Esophagus mucosa (tissue), 1 donor: ENCODE measurements at places on chromosomes 1 and 21. TPM values are rescaled to one million over a fixed set of nuclear protein-coding genes. Genes with fewer than 3 reads are reported as not detected.

The OR14K1 gene
- not detected for total RNA-seq

GRCh38 chr1:1620433-1621139 lies 5.3 kb downstream of the MIB2 start:
- no peak for ATAC-seq

The SLAMF1 gene
- 0.36 TPM for total RNA-seq

The CFAP410 gene
- total RNA-seq = 7.1 TPM

DNA sequence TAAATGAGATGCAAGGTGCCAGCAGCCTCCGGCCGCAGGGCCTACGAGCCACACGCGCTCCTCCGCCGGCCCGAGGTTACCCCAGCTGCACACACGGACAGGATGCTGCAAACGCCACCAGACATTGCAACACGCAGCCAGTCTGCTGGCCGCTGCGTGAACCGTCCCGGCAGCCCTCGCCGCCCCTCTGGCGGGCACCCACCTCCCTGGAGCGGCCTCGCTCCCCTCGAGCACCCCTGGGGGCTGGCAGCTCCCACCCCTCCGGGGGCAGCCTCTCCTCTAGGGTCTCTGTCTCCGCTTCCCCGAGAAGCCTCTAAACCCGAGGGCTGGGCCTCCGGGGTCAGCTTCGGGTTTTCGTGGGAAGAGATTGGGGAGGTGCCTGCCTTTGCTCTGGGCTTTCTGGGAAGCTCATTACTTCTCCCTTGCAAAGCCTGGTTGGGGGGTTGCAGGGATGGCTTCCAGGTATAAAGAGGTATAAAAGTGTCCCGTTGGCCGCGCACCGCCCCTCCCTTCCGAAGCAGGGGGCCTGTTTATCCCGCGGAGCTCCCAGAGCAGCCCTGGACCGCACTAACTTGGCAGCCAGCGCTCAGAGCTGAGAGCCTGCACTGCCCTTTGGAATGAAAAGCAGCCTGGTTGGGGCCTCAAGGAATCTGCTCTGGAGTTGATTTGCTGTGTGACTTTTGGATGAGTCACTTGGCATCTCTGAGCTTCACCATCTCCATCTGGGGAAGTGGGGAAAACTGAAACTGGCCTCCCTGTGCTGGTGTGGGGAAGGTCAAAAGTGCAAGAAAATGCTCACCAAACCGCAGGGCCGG lies 21.8 kb downstream of the DHRS3 start:
- peak; percentile 83 for ATAC-seq

GRCh38 chr21:30408782-30409494 lies 13.1 kb downstream of the KRTAP13-1 start:
- peak; percentile 62 for ATAC-seq

DNA sequence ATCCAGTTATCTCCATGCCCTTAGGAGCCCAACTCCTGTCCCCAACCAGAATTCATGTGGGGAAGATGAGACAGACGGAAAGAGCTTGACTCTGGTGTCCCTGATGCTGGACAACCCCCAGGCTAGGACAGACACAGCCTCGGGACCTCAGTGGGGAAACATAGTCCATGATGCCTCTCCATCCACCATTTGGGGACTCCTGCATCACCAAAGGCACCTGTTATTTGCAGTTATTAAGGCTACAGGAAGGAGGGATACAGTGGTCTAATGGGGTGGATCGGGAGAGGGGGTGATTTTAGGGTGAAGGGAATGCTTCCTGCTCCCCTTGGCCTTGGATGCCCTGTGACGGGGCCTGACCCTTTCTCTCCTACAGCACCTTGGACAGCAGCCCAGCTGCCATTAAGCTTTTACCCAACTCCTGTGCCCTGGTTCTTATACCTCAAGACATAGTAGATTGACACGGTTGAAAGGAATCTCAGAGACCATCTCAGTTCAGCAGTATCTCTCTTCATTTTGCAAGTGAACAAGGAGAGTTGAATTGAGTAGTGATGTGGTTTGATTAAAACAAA lies 111.6 kb downstream of the MATN1 start:
- no peak for ATAC-seq

- no peak for ATAC-seq
Measured at GRCh38 chr1:116956378-116956777, 45.2 kb upstream of the CD101 start.

The ACOT11 gene
- 16.1 TPM for total RNA-seq

The MMP23B gene
- total RNA-seq = 0.92 TPM

The ADCY10 gene
- not detected for total RNA-seq

The KRTAP10-3 gene
- total RNA-seq = not detected

The PARP1 gene
- total RNA-seq = 55.2 TPM

- no peak for ATAC-seq
Measured at GRCh38 chr1:118960026-118960561, 28.0 kb downstream of the TBX15 start.

- no peak for ATAC-seq
Measured at GRCh38 chr1:161858271-161858670, 92.2 kb downstream of the ATF6 start.

- peak; percentile 64 for ATAC-seq
Measured at GRCh38 chr1:58814251-58815068, 30.6 kb upstream of the JUN start.

GRCh38 chr1:109516872-109517271 lies 7.3 kb upstream of the AMIGO1 start:
- ATAC-seq = no peak

The SH3D21 gene
- 9.2 TPM for total RNA-seq

DNA sequence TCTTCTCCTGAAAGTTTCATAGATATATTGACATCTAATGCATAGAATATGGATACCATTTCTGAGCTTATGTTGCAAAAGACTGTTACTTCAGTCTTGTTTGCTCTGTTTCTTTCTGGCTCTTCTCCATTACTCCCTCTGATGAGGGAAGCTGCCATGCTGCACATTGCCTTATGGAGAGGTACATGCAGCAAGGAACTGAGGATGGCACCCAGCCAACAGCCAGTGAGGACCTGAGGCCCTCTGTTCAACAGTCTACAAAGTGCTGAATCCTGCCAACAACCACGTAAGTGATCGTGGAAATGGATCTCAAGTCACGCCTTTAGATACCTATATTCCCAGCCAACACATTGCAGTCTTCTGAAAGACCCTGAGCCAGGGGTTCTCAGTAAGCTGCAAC lies 66.6 kb upstream of the ADAMTS5 start:
- ATAC-seq = no peak

The LRRC71 gene
- total RNA-seq = not detected

DNA sequence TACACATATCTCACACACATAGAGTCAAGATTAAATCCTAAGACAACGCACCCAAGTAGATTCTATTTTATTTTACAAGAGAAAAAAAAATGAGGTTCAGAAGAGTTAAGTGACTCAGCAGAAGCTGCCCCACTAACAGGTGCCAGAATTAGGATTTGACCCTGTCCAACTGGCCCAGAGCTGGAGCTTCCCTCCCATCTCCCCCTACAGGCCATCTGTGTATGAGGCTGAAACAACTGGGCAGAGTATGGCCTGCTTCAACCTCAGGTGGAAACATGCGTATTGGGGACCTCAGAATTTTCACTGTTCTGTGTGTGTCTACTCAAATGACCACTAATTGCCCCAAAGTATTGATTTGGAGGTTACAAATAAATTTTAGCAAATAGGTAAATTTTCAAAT lies 29.9 kb downstream of the PSMG1 start:
- ATAC-seq = peak; percentile 63

The PROK1 gene
- total RNA-seq = 0.20 TPM

DNA sequence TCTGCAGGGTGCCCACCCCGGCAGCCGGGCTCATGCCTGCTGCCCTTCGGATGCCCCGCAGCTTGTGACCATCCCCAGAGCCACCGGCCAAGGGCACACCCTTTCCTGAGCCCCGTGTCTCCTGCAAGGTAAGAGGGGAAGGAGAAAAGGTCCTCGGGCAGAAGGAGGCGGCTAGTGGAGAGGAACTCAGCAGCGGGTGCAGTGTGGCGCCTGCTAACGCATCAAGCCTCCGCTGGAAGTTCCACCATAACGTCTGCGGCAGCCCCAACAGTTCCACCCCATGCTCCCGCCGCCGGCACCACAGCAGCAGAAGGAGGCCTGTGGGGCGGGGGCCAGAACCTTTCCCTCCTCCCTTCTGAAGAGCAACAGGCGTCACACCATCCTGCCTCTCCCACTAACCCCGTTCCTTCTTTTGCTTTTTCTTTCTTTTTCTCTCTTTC lies 990 bp downstream of the VWA5B1 start:
- no peak for ATAC-seq

DNA sequence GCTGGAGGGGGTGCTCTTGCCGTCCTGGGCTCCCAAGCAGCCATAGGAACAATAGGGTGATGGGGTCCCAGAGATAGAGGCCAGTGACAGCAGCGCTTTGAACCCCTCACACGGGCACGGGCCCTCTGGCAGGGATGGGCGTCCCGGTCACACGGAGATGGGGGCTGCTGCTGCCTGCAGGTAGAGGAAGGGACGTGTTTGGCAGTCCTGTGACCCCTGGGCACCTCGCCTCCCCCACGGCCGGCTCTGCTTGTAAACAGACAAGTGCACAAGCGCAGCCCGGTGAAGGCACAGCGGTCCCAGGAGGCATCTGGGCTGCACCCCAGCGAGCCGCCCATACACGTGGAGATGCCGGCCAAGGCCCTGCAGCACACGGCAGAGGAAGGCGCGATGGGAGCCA lies 36.5 kb upstream of the PDE9A start:
- no peak for ATAC-seq

The LDLRAP1 gene
- total RNA-seq = 18.8 TPM

- no peak for ATAC-seq
Measured at GRCh38 chr1:80534606-80535360, 1266.0 kb upstream of the ADGRL2 start.
